Endodermal cell (in vitro differentiated cells): ENCODE measurements at places on chromosomes 7 and 10.

DNA sequence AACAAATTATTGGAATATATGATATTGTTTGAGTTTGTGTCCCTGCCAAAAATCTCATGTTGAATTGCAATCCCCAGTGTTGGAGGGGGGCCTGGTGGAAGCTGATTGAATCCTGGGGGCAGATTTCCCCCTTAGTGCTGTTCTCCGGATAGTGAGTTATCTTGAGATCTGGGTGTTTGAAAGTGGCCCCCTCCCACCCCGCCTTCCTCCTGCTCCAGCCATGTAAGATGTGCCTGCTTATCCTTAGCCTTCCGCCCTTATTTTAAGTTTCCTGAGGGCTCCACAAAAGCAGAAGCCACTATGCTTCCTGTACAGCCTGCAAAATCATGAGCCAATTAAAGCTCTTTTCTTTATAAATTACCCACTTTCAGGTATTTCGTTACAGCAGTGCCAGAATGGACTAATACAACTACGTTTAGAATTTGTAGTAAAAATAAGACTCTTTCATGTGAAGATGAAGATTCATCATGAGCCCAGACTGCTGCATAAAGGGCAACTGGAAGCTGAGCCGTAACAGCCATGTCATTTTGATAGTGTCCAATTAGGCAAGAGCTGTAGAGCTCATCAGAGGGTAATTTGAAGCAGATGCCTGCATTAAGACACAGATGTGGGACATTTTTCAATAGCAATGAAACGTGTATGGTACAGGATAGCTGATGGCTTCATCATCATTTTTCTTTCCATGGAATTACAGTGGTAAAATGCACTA is 1007.2 kb downstream of the REEP3 start:
- H3K4me3 ChIP-seq = no peak overlapping the region
- H3K27me3 ChIP-seq = no peaks in the 10 kb centered on the region
- H3K27ac ChIP-seq = no peak overlapping the region
- H3K36me3 ChIP-seq = no peaks in the 10 kb centered on the region
- no peaks in the 10 kb centered on the region for H3K4me1 ChIP-seq

DNA sequence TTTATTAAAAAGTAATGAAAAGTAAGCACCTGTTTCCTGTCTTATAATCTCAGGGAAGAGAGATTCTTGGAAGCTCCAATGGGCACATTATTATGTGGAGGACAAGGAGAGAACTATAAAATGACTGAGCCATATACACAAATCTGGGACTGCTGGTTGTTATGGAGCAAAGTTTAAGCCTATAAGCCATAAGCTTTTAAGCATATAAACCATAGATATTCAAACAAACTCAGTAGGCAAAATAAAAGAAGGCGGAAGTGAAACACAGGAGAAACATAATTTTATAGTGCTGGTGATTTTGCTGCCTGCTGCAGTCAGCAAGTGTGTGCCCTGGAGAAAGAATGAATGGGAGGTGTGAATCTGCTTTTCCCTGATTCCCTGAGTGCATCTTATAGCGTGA is 274.4 kb downstream of the KIF20B start:
- no peaks in the 10 kb centered on the region for H3K36me3 ChIP-seq
- H3K4me1 ChIP-seq = no peaks in the 10 kb centered on the region
- no peaks in the 10 kb centered on the region for H3K27me3 ChIP-seq

GRCh38 chr7:135420786-135421185 is 89.1 kb downstream of the CNOT4 start:
- no peaks in the 10 kb centered on the region for H3K4me1 ChIP-seq
- DNase-seq = no peak
- no peaks in the 10 kb centered on the region for H3K36me3 ChIP-seq
- no peak overlapping the region for H3K27ac ChIP-seq
- no peak overlapping the region for H3K4me3 ChIP-seq

- DNase-seq = no peak
- H3K4me3 ChIP-seq = no peak overlapping the region
- H3K36me3 ChIP-seq = no peaks in the 10 kb centered on the region
- no peak overlapping the region for H3K27ac ChIP-seq
- no peaks in the 10 kb centered on the region for H3K4me1 ChIP-seq
Observed at GRCh38 chr7:26329520-26330255, 38.0 kb downstream of the SNX10 start.

DNA sequence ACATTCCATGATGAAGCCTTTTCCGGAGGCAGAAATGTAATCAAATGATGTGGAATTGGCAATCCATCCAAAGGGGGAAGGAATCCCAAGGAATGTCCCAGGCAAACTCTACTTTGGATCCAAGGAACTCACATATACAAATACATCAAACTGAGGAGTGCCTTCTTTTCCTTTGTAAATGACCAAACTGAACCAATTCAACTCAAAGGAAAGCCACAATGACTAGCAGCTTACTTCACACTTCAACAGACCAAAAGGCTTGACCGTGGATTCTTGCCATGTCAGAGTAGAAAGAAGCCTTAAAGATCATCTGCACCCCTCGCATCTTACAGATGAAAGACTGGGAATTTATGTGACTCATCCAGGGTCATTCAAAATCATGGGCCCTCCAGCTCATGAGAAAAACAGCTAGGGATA is 79.7 kb upstream of the MACROH2A2 start:
- DNase-seq = no peak
